ENCODE measurements at places on chromosomes 1 and 21.
A peak's percentile ranks its signal among the peaks of the same experiment; 100 is the strongest.

GRCh38 chr1:116024626-116025025, 48.3 kb downstream of the SLC22A15 start:
- no peak for DNase-seq

DNA sequence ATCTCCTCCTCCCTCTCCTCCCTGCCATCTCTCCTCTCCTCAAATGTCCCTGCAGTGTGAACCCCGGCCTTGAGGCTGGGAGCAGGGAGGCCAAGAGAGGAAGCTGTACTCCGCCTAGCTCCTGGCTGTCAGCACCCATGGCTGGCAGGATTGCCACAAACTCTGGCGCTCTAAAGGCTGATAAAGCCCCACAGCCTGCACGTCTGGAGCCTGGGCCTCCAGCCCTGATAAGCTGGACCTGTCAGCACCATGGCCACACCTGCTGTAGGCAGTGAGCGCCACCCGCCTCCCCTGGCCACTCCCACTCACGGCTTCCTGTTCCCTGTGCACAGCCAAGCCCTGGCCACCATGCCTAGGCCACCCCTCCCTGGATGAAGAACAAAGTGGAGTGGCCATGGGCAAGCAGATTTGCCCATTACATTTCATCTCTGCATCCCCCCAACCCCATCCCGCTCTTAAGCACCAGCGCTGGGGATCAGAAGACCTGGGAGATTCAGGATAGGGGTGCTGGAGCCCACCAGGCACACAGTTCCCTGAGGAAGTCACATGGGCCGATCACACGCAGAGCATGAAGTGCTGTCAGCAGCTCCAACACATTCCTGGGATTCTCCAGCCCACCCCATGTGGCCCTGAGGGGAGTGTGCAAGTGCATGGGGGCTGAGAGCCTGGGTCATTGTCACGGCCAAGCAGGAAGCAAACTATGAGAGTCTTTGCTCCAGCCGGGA, 24.2 kb upstream of the NPPB start:
- no peak for DNase-seq

DNA sequence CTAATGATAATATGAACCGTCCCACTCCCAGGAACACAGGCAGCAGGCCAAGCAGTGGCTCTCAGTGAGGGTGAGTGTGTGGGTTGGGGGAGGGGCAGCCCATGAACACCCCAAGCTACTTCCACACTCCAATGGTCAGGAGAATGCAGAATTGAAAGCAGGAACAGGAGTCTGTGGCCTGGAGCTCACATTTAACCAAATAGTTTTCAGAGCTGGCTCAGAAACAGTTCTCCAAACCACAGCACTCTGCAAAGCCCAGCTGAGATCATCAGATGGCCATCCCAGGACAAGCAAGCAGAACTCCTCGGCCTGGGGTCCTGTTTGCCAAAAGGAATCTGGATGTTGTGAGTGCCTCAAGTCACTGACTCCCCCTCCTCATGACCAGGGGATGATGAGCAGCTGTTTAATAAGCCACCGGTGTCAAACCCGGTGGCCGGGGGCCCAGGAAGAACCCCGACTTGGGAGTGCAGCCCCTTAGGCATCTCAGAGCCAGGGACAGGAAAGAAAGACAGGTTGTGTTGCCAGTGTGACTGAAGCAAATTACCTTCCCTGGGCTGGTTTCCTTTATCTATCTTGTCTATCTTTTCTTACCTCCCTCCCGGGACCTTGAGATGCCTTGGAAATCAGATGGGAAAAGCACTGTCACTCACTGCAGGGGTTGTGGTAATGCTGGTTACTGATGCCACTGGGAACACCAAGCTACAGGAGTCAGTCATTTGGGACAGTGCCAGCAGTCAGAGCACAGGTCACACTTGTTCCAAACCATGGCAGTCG, 20.4 kb downstream of the DEGS1 start:
- peak; percentile 21 for DNase-seq

DNA sequence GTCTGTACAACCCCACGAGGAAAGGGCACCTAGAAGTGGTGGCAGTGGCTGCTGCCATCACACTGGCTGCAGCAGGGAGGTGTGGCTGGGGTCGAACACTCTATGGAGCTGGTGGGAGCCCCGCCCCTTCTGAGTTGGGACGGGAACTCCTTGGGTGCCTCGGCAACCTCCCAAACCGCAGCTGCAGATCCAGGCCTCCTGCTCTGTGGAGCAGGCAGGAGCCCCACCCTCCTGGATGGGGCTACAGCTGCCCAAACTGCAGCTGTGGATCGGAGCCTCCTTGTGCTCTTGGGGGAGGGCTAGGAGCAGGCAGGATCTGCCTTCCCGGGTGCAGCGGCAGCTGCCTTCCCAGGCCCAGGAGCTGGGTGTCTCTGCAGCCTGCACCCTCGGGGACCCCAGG, 38.9 kb upstream of the TARDBP start:
- DNase-seq = no peak

DNA sequence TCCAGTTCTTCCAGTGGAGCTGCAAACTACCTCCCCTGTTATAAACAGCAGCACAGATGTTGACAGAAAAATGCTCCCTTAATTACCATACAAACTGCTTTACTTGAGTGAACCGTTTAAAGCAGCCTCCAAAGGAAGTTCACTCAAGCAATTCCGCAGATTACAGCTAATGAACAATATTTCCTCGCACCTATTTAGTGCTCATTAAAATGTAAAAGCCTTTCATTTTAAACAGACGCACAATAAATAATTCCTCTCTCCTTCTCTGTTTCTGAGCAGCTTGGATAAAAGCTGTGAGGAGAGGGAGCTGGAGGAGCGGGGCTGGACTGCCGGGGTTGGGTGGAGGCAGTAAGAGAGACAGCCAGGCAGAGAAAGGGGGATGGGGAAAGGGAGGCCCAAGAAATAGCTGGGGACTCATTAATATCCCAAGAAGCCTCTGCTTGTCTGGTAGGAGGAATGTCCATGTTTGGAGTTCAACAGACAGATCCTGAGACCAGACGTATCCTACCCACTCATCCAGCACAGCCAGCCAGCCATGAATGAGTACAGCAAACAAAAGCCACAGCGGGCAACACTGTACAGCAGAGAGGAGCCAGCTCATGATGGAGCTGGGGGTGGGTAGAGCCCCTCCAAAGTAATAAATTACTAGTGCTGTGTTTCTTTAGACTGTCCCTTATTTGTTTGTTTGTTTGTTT, 227.7 kb downstream of the GPATCH2 start:
- DNase-seq = no peak

DNA sequence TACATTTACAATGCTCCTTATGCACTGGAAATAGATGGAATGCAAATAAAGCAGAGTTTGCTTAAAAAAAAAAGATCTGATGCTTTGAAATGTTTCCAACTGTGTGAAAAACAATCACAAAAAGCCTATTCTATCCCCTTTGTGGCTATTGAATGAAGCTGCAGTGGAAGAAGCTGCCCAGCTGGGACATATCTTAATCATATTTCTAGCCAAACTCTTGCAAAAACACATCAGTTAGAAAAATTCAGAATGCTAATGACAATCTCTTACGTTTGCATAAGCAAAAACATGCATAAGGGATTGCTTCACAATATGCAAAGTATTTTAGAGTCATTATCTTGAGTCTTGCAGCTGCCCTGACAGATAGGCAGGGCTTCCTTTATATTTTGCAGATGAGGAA, 526.4 kb upstream of the USP24 start:
- no peak for DNase-seq

DNA sequence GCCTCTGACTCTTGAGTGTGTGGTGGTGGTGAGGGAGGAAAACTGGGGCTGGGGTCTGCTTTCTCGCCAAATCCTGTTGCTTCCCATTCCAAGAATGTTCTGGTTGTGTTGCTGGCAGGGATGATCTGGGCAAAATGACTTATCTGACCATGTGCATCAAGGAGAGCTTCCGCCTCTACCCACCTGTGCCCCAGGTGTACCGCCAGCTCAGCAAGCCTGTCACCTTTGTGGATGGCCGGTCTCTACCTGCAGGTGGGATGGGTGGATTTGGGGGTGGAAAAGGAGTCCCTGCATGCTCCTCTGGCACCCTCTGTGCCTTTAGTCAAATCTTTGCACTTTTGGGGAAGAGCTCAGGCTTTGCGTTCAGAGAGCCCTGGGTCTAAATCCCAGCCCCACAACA, 18.1 kb downstream of the CYP4B1 start:
- no peak for DNase-seq

DNA sequence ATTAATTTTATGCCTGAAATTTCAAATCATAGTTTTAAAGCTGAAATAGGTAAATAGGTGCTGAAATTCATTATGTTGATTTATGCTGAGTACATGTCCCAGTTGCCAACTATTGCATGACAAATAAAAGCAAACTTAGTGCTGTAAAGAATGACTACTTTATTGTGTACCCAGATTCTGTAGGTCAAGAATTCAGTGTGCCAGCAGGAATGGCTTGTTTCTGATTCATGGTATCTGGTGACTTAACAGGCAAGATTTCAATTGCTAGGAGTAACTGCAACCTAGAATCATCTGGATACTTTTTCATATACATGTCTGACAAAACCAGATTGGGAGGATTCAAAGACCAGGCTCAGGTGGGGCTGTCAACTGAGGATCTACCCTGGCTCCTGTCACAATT, 678.4 kb upstream of the ADAMTS5 start:
- no peak for DNase-seq

DNA sequence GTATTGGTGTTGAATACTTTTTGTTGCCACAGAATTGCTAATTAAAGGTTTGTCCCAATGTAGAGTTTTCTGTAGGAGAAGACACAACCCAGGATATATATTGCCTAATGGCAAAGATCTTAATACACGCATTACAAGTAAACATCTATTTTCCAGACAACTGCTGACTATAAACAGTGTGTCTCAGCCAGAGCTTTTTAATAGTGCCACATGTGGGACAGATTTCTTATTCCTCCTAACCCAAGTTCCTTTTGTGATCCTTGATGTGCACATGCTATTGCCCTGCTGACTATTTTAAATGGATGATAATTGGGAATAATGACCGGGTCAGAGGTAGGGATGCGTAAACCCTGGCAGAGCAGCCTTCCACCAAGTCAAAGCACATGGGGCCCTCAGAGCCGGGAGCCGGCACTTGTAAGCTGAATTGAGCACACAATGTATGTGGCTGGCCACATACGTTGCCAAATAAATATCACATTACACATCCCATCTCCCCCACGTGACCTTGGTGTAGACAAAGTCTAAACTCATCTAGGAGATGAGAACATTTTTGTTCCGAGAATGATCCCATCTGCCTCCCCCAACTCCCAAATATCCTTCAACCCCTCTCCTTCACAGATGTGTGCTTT, 209.8 kb upstream of the NFIA start:
- no peak for DNase-seq

GRCh38 chr1:203286161-203286984, 18.9 kb upstream of the BTG2 start:
- DNase-seq = no peak

GRCh38 chr1:236421850-236422516, 27.9 kb downstream of the EDARADD start:
- DNase-seq = no peak

DNA sequence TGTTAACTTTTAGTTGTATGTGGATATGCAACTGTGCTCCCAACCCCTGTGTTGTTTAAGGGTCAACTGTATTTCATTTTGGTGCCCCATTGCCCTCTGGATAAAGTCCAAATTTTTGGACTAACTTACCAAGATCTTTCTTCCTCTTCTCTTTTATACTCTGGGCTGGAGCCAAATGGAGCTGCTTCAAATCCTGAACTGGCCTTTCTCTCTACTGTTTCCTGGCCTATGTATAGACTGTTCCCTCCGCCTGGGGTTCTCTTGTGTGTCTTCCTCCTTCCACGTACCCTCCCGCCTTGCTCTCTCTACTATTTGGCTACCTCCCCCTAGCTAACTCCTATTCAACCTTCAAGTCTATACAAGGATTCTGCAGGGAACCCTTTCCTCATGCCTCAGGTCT, 8.4 kb upstream of the CDC14A start:
- DNase-seq = no peak

DNA sequence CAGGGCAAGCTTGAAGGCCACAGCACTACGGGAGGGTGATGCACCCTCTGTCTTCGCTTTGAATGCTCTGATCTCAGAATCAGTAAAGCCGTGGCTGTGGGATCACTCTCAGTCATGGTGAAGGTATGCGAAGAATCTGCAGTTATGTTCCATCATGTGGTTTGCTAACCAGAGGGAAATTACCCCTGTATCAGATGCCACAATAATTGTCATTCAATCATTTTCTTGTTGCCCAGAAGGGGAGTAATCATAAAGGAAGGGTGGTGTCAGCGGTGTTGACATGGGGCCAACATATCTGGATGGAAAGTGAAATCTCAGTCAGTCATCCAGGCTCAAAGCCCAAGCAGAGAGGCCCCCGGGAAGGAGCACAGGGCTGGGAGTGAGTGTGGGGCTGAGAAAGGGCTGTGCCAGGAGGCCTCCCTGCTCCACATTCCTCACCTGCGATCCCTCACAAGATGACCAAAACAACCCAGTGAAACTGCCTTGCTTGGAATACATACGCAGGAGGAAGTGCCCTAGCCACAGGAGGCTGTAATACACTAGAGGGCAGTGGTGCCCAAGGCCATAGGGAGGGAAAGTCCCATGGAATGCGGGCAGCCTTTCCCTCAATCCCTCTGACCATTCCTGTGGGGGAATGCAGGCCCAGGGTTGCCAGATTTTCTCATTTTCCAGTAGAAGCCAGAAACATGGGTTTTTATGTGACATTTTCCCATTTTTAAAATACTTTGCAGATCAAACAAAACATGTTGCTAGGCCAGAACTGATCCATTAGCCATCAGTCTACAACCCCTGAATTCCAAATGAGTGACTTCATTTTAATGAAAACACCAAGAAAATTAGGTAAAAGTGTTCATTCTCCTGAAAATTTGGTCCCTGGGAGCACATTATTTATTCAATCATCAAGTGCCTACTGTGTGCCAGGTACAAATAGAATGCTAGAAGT, 95.7 kb upstream of the VANGL1 start:
- no peak for DNase-seq

GRCh38 chr1:78726686-78727085, 77.1 kb downstream of the IFI44 start:
- no peak for DNase-seq

DNA sequence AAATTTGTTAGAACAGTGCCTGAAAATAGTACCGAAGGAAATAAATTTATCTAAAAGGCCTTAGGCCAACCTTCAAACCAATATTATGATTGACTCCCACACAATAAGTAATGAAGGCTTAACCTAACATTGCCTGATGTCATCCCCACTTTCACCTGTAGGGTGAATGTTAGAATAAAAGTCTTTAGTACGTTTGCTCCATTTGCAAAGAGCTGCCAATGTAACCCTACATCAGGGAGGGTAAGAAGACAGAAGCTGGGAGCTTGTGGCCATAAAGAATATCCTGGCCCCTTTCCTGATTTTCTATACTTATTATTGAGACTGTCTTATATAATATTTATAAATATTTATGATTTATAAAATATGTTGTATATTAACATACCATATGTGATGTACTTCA, 661.8 kb upstream of the CXADR start:
- DNase-seq = no peak

All from NCI-H1105 treated with DMSO at 0.1 percent for 48 hours (cell line).